Activated T-helper 17 cell treated with anti-CD3 and anti-CD28 coated beads, Interleukin-2, amount 50 U/mL, for 72 hours (primary cell): ENCODE measurements at places on chromosomes 4 and X. TPM values are rescaled to one million over a fixed set of nuclear protein-coding genes. Genes with fewer than 3 reads are reported as not detected.

GRCh38 chr4:89248879-89249281 is 58.7 kb downstream of the GPRIN3 start:
- ATAC-seq, result no peak

GRCh38 chrX:115413246-115413878 is 123.8 kb downstream of the LUZP4 start:
- no peak for ATAC-seq

GRCh38 chr4:17095771-17096170 is 197.3 kb upstream of the LDB2 start:
- no peak for ATAC-seq

DNA sequence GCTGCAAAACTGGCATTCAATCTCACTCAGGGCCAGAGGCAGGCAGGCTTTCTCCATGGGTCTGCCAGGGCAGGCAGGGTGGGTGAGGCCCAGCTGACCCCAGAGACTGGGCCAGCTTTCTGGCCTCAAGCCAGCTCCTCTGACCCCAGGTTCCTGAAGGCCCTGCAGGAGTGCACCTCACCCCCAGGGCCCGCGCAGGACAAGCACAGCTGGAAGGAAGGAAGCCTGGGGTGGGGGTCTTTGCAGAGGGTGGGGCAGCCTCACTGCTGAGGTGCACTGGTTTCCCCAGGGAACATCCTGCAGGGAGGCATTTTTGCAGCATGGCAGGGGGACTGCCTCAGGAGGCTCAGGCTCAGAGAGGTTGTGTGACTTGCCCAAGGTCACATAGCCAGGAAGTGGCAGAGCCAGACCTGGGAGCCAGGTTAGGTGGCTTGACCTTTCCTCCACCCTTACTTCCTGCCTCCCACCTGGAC is 31.5 kb upstream of the AFAP1 start:
- ATAC-seq, result no peak

- ATAC-seq, result no peak
Observed at GRCh38 chrX:12877386-12877785, 10.5 kb downstream of the TLR7 start.

Gene MAPK10
- total RNA-seq, result 0.95 TPM

Gene VCX
- total RNA-seq, result not detected
